ENCODE measurements at places on chromosomes 1 and 21.

DNA sequence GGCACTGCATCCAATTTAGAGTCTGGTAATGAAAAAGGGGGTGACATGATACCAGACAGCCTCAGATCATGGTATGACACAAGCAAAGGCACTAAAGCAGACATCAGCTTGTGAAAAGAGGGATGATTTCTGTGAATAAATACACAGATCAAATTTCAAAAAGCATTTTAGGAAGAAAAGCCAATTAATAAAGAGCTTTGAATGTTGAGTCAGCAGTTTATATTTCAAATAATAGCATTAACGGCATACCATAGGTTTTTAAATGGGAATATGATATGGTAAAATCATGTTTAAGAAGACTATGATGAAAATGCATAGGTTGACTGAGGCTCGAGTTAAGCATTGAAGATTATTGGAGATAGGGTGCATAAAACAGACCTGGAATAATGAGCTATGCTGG is 13.5 kb downstream of the KCNT2 start:
- DNase-seq, result no peak

GRCh38 chr1:32900956-32901822 is at the start of gene TMEM54:
Gene TMEM54, minus strand, starts transcription at chr1:32901389. Its CDS starts 151 bp downstream, at chr1:32901238.
- DNase-seq, result no peak

DNA sequence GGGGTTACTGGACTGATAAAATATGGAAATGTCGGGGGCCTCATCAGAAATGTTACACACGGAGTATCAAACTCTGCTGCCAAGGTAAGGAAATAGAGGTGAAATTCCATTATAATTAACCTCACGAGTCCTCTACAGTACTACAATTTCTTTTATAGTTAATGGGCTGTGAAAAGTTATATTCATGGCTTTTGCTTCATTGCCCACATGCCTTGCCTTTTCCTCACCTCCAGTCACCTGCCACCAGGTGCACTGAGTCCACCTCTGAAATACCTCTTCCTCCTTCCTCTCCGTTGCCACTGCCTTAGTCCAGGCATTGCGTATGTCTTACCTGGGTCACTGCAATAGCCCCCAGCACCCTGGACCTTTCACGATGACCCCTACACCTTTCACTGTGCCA is 186.9 kb downstream of the VPS13D start:
- no peak for DNase-seq

DNA sequence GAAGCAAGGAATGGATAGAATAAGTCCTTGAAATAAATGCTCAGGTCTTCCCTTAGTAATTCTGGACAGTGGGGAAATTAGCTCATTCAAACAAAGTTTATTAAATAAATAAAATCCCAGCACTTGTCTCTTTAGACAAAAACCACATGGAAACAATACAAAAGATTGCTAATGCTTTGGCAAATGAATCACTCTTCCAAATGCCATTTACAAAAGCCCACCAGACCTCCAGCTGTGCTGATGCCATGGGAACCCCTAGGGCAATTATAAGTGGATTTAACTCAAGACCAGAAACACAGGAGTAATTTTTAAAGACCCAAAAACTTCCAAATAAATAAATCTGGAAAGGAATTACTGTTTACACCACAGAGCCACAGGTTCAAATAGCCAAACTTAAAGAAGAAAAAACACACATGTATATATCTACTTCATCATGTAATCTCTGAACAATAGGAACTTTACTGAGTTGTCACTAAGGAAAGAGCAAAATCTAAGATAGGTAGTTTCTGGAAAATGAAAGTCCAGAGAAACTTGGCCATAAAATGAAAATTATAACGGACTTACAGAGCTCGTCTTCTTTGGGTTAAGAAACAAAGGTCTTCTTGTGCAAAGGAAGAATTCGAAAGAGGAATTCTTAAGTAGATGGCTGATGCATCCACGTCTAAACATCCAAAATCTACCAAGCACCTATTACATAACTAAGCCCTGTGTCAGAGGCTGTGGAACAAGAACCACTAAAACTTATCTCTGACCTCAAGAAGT is 399.4 kb downstream of the SMYD3 start:
- peak; percentile 87 for DNase-seq

- DNase-seq, result no peak
Measured at GRCh38 chr1:208934933-208935332, 648.6 kb upstream of the CAMK1G start.

DNA sequence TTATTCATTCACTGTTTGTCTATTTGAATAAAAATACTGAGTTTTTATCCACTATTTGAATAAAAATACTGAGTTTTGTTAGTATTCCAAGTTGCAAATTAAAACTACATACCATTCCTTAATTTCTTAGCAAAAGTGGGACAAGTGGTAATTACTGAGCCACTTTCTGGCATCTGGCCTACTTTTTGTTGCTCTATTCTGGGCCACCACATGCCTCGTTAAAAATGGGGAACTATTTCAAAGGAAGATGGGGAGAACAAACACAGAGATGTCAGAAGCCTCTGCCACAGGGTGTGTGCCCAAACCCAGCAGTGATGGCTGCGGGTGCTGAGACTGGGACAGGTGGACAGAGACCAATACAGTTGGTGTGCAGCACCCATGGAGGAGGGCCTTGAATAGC is 14.6 kb downstream of the PIGP start:
- no peak for DNase-seq

- DNase-seq, result peak; percentile 53
Measured at GRCh38 chr1:246324711-246325110, 182.4 kb downstream of the SMYD3 start.

DNA sequence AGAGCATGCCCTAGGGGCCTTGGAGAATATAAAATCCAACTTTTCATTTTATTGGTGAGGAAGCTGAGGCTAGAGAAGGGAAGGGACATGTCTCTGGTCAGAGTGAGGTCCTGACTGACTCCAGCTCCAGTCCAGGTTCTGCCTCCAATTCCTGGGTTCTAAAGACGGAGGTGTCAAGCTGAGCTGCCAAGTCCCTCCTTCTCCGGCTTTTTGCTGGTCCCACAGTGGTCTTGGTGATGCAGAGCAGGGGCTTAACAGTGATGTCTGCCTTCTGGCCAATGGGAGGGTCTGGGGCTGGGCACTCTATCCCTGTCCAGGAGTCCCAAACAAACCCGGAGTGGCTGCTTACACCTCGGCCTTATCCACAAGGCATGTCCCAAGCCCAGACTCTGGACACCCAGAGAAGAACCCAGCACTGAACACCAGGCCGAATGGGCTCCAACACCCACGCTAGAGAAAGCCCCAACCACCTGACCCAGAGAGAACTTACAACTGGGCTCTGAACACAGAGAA is 104.8 kb downstream of the EBNA1BP2 start:
- DNase-seq, result no peak

GRCh38 chr1:224632921-224633321 is 16.8 kb downstream of the CNIH3 start:
- DNase-seq, result peak; percentile 92

GRCh38 chr1:113812661-113813135 is 422 bp upstream of the RSBN1 start:
- no peak for DNase-seq

DNA sequence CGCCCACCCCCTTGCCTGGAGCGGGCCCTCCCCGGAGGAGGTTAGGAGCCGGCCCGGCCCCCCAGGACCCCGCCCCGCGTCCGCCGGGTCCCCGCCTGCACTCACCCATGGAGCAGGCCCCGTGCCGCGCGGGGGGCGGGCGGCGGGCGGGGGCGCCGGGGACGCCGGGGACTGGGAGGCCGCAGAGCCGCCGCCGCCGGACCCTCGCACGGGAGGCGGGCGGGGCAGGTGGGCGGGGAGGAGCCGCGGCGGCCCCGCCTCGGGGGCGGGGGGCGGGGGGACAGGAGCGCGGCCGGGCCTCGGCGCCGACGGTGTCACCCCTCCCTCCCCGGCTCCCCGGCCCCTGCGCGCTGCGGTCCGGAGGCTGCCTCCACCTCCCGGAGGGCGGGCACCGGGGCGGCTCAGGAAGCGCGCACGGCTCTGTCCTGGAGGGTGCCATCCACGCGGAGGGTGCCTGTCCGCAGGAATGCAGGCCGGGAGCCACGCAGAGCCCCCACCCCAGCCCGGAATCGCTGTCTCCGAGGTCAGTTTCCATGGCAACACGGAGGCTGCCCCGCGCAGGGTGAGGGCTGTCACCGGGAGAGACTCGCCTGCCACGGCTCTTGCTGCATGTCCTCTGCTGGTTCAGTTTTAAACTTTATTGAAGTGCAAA is 5.9 kb upstream of the PLEKHG5 start:
- peak; percentile 65 for DNase-seq

GRCh38 chr1:176893625-176894352 is 270.7 kb downstream of the ASTN1 start:
- DNase-seq, result no peak

DNA sequence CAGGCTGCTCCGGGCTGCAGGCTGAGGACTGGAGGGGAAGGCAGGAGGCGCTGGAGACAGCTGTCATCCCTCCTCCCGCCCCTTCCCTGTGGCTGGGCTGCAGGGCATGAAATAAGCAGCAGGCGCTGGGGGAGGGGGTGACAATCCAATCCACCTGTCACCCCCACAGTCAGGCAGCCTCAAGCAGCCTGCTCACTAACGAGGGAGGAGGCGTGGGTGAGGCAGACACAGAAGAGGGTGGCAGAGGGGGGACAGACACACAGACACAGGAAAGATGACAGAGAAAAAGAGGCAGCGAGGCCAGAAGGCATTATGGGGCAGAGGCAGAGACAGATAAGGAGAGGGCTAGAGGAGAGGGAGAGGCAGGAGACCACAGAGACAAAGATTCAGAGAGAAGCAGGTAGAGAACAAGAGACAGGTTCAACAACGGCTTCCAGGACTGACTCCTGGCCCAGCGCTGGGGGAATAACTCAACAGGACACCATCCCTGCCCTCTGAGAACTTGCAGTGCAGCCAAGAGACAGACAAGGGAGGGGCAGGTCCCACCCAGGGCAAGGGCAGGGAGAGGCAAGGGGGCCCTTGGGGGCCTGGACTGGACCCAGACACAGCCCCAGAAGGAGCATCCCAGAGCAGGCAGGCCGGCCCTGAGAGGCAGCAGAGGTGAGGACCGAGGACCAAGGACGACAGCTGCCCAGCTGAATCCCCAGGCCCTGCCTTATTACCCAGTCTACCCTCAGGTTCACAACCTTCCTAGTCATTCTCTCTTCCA is 11.2 kb downstream of the MEF2D start:
- no peak for DNase-seq

DNA sequence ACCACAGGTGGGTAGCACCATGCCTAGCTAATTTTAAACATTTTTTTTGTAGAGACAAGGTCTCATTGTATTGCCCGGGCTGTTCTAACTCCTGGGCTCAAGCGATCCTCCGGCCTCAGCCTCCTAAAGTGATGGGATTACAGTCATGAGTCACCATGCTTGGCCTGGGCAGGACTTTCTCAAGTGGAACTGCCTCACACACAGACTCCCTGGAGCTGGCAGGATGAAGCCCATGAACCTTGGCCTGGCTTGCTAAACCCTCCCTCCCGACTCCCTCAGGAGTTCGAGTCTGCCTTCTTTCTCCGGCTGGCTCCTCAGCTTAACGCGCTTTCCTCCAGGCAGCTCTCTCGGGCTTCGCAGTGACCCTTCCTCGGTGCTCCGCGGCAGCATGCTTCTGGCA is 7.7 kb upstream of the ECE1 start:
- peak; percentile 67 for DNase-seq

GRCh38 chr21:41651406-41651805 is 115.4 kb downstream of the RIPK4 start:
- no peak for DNase-seq

Measured in M059J (cell line).